Placental epithelial cell (primary cell): ENCODE measurements at places on chromosomes 3 and 15. TPM values are rescaled to one million over a fixed set of nuclear protein-coding genes. Genes with fewer than 3 reads are reported as not detected.

The MITF gene
- total RNA-seq, result 0.39 and 5.2 TPM in 2 replicates

The MYL3 gene
- total RNA-seq, result 0.65 and 6.3 TPM in 2 replicates

The PTPRG gene
- 8.7 and 15.3 TPM in 2 replicates for total RNA-seq

The STRIT1 gene
- not detected in 2 replicates for total RNA-seq

The TRAK1 gene
- total RNA-seq, result 25.1 and 44.8 TPM in 2 replicates
